CD4-positive, alpha-beta T cell treated with Interleukin-21 for 1 hour (primary cell): ENCODE measurements at places on chromosomes 11 and 22.

DNA sequence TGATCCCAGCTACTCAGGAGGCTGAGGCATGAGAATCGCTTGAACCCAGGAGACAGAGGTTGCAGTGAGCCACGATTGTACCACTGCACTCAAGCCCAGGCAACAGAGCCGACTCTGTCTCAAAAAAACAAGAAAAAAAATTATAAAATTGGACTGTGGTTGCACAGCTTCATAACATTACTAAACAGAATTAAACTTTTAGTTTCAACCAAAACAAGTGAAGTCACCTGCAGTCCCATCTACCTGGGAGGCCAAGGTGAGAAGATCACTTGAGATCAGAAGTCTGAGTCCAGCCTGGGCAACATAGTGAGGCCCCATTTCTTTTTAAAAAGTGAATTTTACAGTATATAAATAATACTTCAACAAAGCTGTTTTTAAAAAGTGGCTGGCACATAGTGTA is 47.8 kb upstream of the CD5 start:
- DNase-seq = no peak

DNA sequence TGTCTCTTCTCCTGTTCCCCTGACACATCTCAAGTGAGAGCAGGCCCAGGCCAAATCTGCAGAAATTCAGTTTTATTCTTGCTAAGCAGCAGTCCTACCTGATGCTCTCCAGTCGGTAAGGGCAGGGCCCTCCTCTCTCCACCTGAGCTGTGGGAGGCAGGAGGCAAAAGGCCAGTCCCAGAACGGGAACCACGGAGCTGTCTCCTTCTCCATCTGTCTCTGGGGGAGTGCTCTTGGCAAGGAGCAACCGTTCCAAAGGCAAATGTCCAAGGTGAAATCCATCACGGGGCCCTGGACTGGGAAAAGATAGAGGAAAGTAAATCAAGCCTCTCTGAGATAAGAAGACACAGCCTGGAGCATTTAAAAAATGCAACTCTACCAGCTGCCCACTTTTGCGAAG is 65.2 kb upstream of the CDON start:
- DNase-seq = no peak

GRCh38 chr11:92480499-92480898 is 255.9 kb downstream of the FAT3 start:
- no peak for DNase-seq

- DNase-seq = no peak
Measured at GRCh38 chr11:115081972-115082371, 403.6 kb downstream of the NXPE2 start.

- DNase-seq = no peak
Measured at GRCh38 chr11:29449281-29450074, 567.4 kb downstream of the KCNA4 start.

DNA sequence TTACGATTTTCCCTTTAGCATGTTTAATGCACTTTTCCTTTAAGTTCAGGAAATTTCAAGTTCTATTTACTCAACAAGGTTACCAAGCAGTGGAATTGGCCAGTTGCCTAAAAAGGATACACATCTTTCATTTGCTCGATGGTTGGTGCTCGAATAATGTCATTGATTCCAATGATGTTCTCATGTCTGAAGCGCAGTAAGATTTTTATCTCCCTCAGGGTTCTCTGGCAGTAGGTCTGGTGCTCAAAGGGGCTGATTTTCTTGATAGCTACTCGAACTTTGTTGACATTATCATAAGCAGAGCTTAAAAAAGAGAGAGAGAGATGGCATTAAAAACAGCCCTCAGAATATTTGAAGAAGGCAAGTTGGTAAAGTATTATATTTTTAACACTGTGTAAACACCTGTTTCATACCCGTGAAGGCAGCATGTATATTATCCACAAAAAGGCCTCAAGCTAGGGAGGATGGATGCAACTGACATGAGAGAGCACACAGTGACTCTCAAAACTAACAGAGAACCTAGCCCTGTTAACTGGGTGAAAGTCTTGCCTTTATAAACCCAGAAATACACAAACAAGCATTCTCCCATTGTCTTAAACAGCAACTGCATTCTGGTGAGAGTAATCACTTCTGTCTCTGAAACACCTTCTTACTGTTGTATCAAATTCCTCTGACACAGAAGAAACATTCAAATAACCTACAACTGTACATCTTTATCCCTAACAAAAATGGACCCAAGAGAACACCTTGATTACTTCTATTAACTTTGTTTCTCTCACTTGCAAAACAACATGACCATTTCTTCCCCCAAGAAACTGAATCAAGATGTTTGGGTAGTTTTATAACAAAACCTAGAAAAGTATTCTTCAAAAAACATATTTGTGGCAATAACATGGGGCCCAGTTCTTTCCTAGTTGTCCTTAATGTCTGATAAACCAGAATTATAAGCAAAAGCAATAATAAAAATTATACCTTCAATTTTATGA is 59.6 kb downstream of the MAPK1 start:
- no peak for DNase-seq

DNA sequence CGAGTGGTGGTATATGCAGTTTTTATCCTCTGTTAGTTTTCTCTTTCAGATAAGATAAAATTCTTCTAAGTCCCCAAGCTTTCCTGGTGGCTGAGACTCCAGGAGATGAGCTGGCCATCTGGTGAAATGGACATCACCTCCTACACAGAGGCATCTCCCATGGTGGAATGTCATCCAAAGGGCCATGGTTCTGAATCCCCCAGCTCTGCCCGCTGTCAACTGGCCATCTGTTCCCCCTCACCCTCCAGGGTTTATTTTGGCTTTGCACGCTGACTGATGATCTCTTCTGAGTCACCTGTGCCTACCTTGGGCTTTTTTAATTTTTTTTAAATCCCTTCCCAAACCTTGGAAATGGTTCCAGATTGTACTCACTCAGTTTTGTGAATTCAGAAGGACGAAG is 142.2 kb downstream of the HIPK3 start:
- DNase-seq = no peak

GRCh38 chr11:123482218-123482617 is 52.1 kb downstream of the GRAMD1B start:
- DNase-seq = no peak

- no peak for DNase-seq
Measured at GRCh38 chr11:19853016-19853415, 140.4 kb downstream of the NAV2 start.

DNA sequence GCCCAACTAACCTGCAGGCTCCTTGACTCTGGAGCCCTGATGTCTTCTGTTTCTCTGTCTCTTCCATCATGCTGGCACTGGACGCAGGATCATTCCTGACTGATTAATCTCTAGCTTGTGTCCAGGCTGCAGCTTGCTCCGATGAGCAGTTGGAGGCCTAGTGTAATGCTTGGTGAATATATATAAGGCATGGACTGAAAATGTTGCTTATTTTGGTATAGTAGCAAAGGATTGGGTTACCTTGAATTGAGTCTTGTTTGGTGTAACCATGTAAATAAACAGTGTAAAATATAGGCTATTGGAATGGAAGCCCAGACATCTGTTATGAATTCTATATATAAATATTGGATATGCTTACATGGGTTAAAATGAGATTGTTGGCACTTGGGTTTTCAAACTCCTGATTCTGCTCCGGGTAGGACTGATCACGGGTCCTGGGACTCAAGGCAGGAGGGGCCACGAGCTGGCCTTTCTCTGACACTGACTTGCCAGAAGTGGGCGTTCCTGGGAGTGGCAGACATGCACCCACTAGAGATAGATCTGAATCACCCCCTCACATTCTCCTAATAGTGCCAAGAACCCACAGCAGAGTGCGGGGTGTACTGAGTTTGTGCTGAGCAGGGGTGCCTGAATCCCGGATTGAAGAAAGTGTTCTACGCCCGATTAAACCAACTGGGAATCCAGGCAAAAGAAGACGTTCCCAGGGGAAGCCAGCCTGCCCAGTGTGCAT is 25.8 kb downstream of the LRP5 start:
- DNase-seq = no peak

- no peak for DNase-seq
Measured at GRCh38 chr11:59841514-59841913, 3.8 kb downstream of the CBLIF start.

DNA sequence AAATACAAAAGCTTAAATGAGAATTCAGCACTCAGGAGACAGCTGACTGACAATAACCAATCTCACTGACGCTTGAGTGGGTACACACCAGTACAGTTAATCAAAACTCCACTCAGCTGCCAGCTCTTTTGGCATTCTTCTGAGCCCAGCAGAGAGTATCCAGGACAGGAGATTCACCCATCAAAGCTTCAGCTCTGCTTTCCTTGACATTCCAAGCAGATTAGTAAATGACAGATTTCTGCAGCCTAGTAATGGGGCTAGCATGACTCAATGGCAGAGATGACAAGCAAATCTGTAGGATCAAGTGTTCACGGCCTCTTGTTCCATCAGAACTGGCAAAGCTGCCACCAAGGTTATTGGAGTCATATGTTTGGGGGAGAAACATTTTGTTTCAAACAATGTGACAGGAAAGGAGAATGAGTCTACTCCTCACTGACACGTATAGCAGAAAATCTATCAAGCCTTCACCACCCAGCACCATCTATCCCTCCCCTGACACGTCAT is 420.0 kb downstream of the DYNC2H1 start:
- no peak for DNase-seq

GRCh38 chr22:30219049-30219654 is 27.4 kb downstream of the LIF start:
- no peak for DNase-seq

GRCh38 chr11:369336-370018 is at the start of gene B4GALNT4:
Gene B4GALNT4 (plus strand): TSS chr11:369499. CDS start chr11:369804, 305 bp downstream.
- DNase-seq = peak; percentile 43

- peak; percentile 80 for DNase-seq
Measured at GRCh38 chr11:123246749-123247495, 51.9 kb upstream of the CLMP start.

GRCh38 chr11:15216678-15217077 is 102.0 kb downstream of the INSC start:
- DNase-seq = no peak

GRCh38 chr11:111707039-111707690 is 59.0 kb downstream of the PPP2R1B start:
- DNase-seq = no peak

DNA sequence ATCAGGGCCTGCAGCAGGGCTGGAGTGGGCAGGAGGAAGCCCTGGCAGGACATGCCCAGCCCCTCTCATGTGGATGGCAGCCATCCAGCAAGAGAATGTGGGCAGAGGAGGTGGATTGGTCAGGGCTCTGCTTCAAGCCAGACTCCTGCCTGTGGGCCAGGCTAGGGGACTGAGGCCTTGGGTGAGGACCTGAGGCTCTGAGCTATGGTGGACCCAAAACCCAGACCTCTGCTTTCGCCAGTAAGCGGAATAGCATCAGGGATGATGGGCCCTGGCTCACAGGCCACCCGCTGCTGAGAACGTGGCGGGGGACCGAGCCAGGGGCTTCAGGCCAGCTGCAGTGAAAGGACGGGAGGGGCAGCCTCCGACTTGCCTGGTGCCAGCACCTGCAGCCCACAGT is 57.4 kb downstream of the LINC01488 start:
- DNase-seq = no peak

- DNase-seq = peak; percentile 45
Measured at GRCh38 chr11:128465946-128466705, 121.2 kb downstream of the ETS1 start.

GRCh38 chr11:102703826-102704493 is 1.6 kb downstream of the MMP27 start:
- DNase-seq = no peak

DNA sequence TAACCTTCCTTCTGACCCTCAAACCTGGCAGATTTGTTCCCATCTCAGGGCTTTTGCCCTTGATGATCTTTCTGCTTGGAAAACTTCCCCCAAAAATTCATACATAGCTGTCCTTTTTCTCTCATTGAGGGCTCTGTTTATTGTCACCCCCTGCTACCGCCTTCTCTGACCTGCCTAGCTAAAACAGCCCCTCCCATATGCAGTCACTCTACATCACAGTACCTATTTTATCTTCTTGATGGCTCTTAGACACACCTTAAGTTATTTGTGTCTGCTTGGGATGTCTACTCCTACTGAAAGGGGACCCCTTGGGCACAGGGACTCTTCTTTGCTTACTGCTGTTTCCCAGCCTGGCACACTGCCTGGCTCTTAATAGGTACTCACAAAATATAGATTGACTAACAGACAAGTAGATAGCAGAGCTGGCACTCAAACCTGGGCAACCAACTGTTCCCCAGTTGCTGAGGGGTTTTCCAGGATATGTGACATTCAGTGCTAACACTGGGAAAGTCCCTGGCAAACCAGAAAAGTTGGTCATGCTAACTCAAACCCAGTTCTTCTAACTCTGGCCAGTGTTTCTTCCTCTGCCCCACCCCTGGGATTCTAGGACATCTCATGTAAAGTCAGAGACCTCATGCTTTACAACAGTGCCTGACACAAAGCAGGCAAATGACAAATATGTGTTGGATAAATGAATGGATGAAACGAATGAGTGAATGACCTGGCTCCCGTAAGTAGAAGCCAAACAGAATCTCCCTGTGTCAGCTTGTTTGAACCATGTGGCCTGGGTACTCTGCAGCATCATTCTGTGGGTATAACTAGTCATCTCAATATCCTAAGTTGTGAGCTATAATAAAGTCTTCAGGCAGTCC is 19.8 kb upstream of the FJX1 start:
- DNase-seq = no peak

GRCh38 chr11:8649361-8649760 is 33.1 kb downstream of the TRIM66 start:
- DNase-seq = no peak

DNA sequence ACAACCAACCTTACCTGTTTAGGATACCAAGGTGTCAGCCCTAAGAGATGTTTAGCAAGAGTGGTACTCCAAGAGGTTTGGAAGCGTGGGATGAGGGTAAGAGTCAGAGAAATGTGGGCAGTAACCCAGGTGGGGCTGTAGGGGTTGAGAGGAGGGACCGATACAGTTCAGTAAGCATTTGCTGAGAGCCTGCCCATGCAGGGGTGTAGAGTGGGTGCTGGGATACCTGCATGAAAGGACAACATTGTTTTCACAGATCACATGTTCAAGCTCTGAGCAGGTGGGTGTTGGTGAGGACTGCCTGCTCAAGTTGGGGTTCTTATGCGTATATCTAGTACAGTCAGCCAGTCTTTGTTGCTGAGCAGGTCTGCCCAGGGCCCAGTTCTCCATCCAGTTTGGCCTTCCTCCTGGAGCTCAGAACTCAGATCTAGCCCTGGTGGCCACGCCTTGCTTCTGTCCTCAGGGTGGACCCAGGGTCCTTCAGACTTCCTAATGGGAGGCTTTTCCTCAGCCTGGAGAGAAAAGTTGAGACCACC is 14.8 kb downstream of the PPFIBP2 start:
- DNase-seq = no peak

DNA sequence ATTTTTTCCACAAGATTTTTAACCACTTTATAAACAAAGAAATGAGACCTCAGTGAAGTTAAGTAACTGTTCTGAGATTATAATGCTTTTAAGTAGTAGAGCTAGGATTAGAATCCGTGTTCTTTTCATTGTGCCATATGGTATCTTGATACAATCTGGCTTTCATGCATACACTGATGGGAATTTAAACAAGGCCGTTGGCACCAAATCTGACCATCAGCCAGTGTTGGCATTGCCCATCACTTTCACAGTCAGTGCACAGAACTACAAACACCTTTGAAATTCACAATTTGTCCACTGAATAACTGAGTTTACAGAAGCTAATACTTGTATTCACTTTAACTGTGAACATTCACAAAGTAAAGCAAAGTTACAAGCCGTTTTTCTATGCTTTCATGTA is 1228.0 kb downstream of the TBC1D22A start:
- DNase-seq = no peak
